ENCODE measurements at places on chromosomes 1 and 21.

DNA sequence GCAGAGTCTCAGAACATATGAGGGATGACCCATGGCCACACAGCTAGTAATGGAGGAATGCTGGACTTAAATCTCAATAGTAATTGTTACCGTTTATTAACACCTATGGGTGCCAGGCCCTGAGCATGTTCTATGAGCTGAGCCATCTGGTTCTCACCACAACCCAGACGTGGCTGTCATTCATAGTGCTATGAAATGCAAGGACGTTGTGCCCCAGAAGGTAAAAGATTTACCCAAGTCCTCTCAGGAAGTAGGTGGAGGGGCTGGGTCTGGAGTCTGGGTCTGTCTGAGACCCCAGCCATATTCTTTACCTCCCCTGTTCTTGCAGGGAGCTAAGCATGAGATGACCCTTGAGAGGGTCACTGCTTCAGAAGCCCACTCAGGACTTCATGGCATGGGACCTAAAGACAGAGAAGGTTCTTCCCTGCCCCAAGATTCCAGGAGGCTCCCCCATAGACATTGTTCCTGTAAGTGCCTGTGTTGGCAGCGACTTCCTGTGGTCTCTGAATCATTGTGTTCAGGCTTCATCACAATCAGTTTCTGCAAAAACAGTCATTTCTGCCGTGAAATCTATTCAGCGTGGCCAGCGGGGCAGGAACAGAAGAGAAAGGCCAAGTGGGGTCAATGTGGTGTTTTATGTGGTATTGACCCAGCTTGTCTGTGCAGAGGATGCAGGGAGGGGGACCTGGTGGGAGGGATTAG is 475.4 kb downstream of the PTPRU start:
- peak; percentile 92 for DNase-seq

GRCh38 chr1:220497220-220497947 is 30.6 kb upstream of the MARK1 start:
- DNase-seq: no peak

DNA sequence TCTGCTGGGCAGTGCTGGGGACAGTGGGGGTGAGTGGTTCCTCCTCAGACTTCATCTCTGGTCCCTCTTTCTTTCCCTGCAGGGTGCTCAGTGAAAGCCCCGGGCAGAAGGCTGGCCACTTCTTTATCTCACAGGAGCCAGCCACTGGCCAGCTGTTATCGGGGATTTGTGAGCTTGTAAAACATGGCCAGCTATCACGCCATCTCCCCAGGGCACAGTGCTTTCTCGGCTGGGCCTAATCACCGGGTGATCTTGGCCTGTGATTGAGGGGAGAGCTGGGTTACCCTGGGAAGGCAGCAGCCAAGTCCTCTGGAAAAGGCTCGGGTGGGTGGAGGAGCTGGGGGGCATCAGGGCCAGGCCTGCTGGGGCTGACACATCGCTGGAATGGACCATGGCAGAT is 83.0 kb downstream of the IGSF21 start:
- DNase-seq: no peak

GRCh38 chr1:86849756-86850155 is 64.2 kb downstream of the SELENOF start:
- peak; percentile 59 for DNase-seq

- DNase-seq: peak; percentile 35
Measured at GRCh38 chr1:85322655-85323054, 46.2 kb upstream of the BCL10 start.

- peak; percentile 98 for DNase-seq
Measured at GRCh38 chr1:68173936-68174737, 58.2 kb downstream of the WLS start.

GRCh38 chr1:180614730-180615129 is 17.1 kb upstream of the XPR1 start:
- DNase-seq: peak; percentile 69

DNA sequence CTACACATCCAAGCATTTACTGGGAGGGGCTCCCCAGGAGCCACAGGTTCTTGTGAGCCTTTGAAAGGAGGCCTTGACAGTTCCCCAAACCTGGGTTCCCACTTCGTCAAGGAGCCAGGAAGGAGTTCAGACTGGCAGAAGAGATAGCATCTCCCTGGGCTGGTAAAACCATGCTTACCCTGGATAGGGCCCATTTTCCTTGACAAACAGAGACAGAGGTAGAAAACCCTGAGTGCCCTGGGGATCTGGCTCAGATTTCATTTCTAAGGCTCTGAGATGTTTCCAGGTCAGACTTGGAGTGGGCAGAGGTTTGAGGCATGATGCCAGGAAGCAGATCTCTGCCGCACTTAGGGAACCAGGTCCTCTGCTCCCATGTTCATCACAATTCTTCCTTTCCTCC is 2.7 kb downstream of the ETNK2 start:
- no peak for DNase-seq

GRCh38 chr21:35974775-35975174 is 85.6 kb downstream of the SETD4 start:
- peak; percentile 35 for DNase-seq

- no peak for DNase-seq
Measured at GRCh38 chr1:10626131-10626731, 151.5 kb downstream of the PEX14 start.

GRCh38 chr1:163275222-163275621 is 46.5 kb upstream of the NUF2 start:
- DNase-seq: peak; percentile 15

GRCh38 chr1:212037900-212038299 is 2.4 kb downstream of the DTL start:
- DNase-seq: no peak

DNA sequence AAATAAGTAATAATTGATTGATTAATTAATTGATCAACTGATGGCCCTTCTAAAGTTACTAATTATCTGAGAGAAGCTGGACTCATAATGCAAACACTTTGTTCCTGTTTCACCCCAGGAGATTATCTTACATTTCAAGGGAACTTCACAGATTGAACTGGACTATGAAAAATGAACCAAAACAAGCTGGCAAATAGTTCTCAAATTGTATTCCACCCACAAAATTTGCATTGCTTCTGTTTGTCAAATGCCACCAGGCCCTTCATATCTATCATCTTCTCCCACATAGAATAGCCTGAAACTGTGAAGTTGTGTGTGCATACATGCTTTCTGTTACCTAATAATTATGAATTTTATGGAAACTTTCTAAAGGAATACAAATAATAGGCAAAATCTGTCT is 104.0 kb downstream of the ZNF281 start:
- DNase-seq: no peak

- DNase-seq: no peak
Measured at GRCh38 chr21:21085206-21085605, 87.0 kb downstream of the NCAM2 start.

GRCh38 chr21:35136586-35137219 is 87.6 kb upstream of the RUNX1 start:
- peak; percentile 82 for DNase-seq

GRCh38 chr1:28815533-28816185 is 3.7 kb downstream of the OPRD1 start:
- DNase-seq: no peak

DNA sequence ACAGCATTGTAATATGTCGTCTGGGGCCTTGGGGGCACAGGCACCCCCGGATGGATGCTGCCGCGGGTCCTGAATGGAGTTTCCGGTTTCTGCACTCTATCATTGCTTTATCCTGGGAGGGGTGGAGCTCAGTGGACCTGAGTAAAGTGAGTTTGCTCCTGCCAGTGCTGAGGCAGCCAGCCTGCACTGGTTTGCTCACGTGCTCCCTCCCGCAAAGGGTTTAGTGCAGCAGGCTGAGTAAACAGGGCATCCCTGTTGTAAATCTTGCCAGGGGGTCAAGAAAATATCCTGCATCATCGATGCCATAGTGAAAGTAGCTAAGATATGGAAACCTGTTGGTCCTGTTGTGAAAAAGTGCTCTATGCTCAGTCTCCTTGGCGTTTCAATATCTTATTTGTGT is 85.6 kb upstream of the BRINP3 start:
- no peak for DNase-seq

DNA sequence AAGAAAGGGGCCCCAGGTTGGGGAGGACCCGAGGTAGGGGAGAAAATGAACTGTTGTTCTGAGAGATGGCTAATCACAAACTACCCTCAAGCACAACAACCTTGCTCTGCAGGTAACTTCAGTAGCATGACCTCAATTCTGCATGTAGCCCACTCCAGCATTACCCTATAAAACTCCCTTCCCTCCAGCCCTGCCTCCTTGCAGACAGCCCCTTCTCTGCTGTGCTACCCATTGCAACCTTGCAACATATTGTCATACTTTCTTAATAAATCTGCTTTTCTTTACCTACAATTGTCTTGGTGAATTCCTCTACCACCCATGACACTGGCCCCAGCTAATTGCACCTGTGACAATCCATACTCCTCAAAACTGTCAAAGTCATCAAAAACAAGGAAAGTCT is 428.9 kb downstream of the MATN1 start:
- DNase-seq: no peak

DNA sequence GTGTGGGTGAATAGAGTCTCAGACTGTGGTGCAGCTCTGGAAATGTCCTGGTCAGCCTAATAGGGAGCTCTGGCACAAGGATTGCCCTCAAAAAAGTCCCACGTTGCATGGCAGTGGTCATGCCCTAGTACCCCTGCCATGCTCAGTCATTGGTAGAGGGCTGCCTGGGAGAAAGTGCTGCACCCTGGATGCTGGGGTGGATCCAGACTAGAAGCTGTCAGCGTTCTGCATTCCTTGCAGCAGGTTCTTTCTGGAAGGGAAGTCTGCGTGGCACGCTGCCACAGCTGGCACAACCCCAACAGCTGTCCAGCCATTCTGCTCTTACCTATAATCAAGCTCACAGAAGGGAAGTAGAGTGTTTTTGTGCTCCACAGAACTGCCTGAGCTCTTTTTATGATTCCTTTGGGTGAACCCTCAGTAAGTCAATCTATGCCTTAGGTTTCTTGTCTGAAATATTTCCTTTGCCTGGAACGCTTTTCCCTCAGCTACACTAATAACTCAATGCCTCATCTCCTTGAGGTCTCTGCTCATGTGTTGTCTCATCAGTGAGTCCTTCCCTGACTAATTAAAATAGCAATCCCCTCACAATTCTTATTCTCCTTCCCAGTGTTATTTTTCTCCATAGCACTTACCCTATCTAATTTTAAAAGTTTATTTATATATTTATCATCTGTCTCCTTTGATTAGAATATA is 61.5 kb upstream of the JAK1 start:
- peak; percentile 3 for DNase-seq

- no peak for DNase-seq
Measured at GRCh38 chr1:114323959-114324661, 170.4 kb upstream of the SYT6 start.
